ENCODE measurements at places on chromosomes 4 and X.

- DNase-seq = no peak
Measured at GRCh38 chrX:48475296-48475695, 703 bp upstream of the FTSJ1 start.

GRCh38 chrX:32448945-32449344, 762.4 kb downstream of the DMD start:
- DNase-seq = no peak

DNA sequence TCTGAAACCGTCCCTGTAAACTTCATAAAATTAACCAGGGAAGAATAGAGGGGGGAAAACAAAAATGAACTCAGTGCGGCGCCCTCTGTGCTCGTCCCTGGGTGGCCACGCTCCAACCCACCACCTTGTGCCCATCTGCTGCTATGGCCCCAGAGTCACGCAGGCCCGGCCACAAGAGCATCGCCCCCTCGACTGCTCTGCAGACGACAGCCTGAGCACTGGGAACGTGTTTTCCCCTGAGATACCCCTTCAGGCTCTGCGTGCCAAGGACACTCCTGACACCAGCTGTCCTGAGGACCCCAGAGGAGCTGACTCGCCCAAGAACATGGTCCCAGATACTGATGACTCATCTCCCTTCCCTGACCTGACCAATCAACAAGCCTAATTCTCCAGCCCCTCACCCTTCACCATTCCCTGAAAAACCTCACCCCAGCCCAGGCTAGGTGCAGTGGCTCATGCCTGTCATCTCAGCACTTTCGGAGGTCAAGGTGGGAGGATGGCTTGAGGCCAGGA, 64.1 kb upstream of the GPR78 start:
- DNase-seq = no peak

GRCh38 chrX:37542791-37543190, 28.7 kb upstream of the LANCL3 start:
- DNase-seq = no peak

GRCh38 chr4:147550626-147551246, 66.5 kb upstream of the TMEM184C start:
- no peak for DNase-seq

- no peak for DNase-seq
Measured at GRCh38 chr4:98423009-98423408, 161.8 kb downstream of the RAP1GDS1 start.

Measured in CD4-positive, alpha-beta T cell treated with Interleukin-4 for 1 hour (primary cell).